Sciatic nerve (tissue), 2 donors: ENCODE measurements at places on chromosomes 1 and 21.

DNA sequence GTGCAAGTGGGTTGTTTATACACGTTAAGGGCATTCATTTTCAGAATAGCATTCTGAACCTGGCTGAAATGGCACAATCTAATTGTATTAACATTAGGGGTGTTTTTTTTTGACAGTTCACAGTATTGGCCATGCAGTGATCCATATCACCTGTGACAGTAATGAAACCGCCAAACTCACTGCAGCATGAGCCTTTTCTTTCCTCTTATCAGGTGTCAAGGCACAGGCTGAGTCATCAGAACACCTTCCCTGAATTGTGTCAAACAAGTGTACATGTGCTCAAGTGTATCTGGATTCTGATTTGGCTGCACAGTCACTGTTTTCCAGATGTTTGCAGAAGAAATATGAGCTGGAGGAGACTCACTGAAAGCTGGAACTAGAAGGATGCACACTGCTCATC is 47.7 kb upstream of the C8B start:
- DNase-seq, result no peak

- no peak for DNase-seq
Measured at GRCh38 chr1:8026976-8027747, 1.1 kb upstream of the ERRFI1 start.

DNA sequence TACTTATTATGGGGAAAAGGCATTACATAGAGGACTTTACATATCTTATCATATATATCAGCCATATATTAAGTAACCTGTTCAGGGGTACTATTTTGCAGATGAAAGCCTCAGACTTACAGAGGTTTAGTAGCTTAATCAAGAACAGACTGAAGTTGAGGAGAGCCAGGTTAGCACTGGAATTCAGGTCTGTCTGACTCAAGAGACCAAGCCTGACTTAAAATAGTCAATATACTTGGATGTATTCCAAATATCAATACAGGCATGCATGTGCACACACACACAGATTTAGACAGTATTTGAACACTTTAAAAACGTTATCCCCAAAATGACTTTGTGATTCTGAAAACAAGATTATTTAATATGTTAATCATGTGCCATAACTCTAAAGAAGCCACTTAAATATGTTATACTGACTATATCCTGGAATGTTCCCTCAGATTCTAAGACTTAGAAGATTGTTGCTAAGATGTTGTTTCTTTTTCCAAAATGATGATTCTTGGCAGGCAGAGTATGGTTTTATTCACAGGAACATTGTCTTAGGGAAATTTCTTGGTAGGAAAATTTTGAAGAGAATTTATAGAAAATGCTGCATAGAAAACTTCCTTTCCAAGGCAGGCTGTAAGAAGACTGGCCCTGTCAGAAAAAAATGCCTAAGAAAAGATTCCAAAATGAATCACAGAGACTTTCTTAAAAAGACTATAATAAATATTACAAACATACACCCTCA is 61.6 kb downstream of the ADAMTS1 start:
- no peak for DNase-seq

- DNase-seq, result no peak
Measured at GRCh38 chr1:97350662-97351061, 570.2 kb downstream of the DPYD start.

- no peak for DNase-seq
Measured at GRCh38 chr1:26923711-26924110, 2.2 kb downstream of the NUDC start.

DNA sequence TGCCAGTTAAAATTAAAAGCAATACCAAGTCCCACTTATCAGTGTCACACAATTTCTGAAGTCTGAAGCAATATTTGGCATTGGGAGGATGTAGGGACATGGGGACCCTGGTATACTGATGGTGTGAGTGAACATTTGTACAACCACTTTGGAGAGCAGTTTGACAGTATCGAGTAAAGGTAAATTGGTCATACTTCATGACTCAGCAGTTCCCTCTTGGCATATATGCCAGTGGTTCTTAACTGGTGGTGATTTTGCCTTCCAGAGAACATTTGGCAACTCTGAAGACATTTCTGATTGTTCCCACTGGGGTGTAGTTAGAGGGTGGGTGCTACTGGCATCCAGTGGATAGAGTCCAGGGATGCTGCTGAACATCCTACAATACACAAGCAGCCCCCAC is 19.7 kb downstream of the FMOD start:
- DNase-seq, result no peak
